ENCODE measurements at places on chromosomes 7 and 10.

DNA sequence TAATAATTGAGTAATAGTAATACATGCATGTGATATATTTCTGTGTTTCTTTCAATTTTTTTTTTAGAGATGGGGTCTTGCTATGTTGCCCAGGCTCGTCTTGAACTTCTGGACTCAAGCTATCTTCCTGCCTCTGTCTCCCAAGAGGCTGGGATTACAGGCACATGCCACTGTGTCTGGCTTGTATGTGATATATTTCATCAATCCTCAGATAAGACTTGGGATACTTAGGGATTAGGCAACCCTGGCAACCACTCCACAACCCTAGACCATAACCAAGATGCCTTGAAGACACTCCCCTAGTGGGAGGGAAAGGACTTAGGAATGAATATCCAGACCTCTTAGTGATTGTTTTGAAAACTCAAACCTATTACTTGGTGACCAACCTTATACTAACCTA, 154.8 kb downstream of the CCDC3 start:
- DNase-seq: no peak

- DNase-seq: no peak
These were observed 21.9 kb upstream of the NEUROD6 start for GRCh38 chr7:31362401-31362800.

- DNase-seq: no peak
These were observed 135.2 kb upstream of the DLX6 start for GRCh38 chr7:96870185-96870584.

GRCh38 chr10:18455086-18455884, 196.1 kb downstream of the NSUN6 start:
- no peak for DNase-seq

DNA sequence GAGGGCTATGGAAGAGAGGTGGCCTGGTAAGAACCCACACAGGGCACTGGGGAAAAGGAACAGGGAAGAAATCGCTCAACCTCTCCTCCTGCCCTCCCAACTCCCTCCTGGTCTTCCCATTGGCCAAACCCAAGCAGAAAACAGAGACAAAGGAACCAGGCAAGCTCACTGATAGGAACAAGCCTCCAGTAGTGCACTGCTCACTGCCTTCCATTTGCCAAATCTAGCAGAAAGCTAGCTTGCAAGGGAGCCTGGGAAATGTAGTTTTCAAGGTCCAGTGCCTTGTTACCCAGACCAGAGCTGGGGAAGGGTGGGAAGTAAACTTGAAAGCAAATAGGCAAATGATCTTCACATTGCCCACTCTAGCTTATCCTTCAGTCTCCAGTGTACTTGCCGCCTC, 556.1 kb upstream of the AUTS2 start:
- DNase-seq: no peak

GRCh38 chr10:130801276-130801675, 510.2 kb downstream of the TCERG1L start:
- DNase-seq: no peak

- no peak for DNase-seq
These were observed 265.0 kb upstream of the GLI3 start for GRCh38 chr7:42502022-42502421.

DNA sequence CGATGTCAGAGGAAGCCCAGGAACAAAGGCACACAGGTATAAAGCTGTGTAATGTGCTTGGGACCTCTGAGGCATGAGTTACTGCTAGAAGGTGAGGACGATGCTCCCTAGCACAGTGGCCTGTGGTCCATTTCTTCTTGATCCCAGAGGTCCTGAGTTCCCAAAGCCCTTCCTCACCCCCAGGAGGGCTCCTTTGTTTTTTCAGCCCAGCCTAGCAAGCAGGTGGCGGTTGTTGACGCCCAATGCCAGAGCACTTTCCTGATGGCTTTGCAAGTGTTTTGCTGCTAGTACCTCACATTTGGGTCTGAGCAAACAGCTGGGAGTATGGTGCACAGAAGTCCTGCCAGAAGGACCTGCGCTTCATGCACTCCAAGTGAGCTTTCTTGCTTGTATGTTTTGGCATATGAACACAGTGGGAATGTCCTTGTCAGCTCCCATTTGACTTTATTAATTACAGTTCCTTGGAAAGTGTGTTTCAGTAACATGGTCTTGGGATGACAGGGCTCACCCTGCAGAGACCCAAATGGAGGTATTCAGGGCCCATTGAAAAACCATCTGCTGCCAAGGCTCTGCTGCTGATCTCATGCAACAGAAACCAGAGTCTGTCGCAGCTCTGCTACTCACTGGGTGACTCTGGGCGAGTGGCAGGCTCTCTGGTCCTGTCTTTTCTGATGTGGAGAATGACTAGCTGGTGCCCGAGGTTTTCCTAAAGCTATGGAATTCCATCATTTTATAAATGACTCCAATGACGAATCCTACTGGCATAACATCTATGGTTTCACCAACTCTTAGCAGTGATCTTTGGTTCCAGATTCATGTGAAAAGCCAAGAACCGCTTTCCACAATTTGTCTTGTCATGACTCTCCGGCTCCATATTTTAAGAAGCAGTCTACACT, 134.9 kb downstream of the ARID5B start:
- no peak for DNase-seq

DNA sequence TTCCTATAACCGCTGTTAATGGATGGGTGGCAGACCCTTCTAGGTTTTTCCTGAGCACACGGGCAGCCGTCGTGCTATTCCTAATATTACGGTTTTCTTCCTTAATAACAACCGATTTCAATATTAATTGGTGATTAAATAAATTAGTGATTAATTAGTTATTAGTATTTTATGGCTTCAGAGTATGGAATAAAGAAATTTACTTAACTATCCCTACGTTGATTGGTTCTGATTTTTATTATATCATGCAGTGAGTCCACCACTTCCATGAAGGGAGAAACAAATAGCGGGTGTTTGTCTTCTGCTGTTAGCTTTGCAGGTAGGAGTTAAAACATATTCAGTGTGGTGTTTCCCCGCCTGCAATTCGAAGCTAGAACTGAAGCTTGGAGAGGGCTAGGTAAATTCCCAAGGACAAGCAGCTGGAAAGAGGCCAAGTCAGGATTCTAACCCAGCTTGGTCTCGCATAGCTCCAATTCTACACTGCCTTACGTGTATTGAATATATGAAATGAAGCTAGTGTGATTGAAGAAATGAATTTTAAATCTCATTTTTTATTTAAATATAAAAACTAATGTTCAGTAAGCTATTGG, 928 bp upstream of the CSTF2T start:
- no peak for DNase-seq

- no peak for DNase-seq
These were observed 20.5 kb upstream of the CEP41 start for GRCh38 chr7:130461272-130461671.

GRCh38 chr10:22230158-22230833, 12.5 kb upstream of the EBLN1 start:
- DNase-seq: peak; percentile 72

- DNase-seq: no peak
These were observed 63.2 kb upstream of the PODXL start for GRCh38 chr7:131619336-131620305.

DNA sequence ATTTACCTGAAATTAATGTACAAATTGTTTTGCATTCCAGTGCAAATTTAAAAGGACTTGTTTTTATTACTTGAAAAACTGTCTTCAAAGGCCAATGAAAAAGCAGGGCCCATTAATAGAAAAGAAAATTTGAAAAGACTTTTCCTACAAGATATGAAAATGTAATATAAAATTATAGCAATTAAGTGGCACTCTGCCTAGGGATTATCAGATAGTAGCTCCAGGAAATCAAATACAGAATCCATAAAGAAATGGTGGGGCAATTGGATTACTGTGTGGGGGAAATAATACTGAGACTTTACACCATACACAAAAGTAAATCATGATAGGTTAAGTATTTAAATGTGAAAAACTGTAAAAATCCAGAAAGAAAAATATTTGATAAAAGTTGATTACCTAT, 89.7 kb downstream of the GLCCI1 start:
- DNase-seq: no peak

- no peak for DNase-seq
These were observed 25.3 kb upstream of the FOXL3 start for GRCh38 chr7:264541-265191.

GRCh38 chr7:31310321-31310935, 30.1 kb downstream of the NEUROD6 start:
- DNase-seq: no peak

DNA sequence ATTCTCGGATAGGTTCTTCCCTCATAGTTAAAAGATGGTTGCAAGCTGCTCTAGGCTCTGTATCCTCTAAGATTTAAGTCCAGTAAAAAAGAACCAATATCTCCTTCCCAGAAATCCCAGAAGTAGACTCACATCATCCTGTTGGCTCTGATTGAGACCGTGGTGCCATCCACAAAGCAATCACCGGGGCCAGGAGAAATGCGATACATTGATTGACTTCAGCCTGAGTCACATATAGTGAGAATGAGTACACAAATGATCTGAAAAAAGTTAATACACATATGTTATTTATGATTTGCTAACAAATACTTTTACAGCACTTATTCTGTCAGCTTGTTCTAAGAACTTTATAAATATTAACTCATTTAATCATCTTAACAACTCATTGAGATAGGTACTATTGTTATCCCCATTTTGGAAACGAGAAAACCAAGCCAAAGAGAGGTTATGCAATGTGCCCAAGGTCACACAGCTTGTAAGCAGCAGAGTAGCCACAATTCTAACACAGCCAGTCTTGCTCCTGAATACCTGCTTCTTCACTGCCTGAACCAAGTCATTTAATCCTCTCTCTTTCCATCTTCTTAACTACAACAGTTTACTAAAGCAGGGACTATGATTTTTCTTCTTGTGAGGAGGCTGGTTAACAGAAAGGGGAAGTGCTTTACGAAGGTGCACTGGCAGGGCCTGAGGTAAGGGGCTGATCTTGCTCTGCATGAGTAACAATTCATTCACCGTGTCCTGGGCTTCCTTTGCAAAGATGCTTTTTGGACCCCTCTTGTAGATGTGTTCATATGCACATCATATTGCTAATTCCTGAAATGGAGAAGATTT, 177.0 kb downstream of the REEP3 start:
- DNase-seq: no peak
